ENCODE measurements at places on chromosomes 16 and 17. TPM values are rescaled to one million over a fixed set of nuclear protein-coding genes. Genes with fewer than 3 reads are reported as not detected.

GRCh38 chr17:49399995-49400394 lies 14.7 kb downstream of the PHB1 start:
- no peak for DNase-seq

HOXB8 gene
- 22.9 TPM for total RNA-seq

IKZF3 gene
- not detected for total RNA-seq

OR3A3 gene
- total RNA-seq: not detected

DNA sequence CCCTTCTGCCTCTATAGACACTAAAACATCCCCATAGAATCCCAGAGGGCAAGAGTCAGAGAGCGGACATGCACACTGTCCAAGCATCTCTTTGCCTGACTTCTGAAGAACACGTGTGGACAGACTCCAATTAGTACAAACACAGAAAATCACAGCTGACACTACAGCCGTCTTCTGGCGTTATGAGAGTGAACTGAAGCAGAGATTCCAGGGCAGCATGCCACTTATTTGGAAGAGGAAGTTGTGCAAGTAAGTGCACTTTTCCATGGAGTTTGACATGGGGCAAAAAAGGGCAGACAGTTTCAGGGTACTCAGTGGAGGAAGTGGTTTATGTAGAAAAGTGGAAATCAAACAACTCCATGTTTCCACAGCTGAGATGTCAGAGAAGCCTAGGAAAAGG lies 16.8 kb upstream of the ZNF287 start:
- no peak for DNase-seq

ZP2 gene
- total RNA-seq: not detected

- DNase-seq: no peak
These were observed 68.5 kb upstream of the CDH5 start for GRCh38 chr16:66298006-66298405.

KRT40 gene
- not detected for total RNA-seq

DNA sequence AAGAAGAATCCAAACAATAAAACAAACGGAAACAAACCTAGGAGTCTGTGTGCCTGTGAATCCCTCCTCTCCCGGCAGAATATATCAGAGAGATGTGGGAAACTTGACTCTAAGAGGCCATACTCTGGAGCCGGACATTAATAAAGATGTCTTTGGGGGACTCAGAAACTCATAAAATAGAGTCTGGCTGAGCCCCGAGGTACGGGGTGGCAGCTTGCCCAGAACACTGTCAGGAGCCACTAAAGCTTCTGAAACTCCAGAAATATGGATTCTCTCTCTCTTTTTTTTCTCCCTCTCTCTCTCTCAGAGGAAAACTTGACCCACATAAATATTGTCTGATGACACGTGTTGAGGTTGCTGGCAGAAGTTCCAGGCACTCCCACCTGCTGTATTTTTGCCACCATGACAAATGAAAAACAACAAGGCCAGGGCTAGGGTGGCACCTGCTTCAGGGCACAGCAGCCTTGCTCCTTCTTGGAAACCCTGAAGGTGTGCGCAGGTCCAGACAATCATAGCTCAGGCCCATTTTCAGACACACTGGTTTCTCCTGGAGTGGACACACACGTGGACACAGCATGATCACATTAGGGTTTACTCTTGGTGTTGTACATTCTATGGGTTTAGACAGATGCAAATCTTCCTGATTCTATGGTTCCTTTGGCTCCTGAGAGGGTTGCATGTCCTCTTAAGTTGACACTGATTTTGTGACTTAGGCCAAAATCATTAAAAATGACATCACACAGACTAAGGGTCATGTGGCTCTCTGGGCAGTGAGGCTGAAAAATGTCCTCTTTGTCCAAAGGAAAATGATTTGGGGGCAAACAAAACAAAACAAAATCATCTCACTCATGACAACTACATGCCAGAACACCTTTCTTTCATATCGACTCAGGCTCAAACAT lies 282.6 kb upstream of the IRX3 start:
- DNase-seq: peak; percentile 51

LITAFD gene
- total RNA-seq: not detected

- DNase-seq: no peak
These were observed 1.7 kb upstream of the MT1A start for GRCh38 chr16:56636616-56637413.

DNA sequence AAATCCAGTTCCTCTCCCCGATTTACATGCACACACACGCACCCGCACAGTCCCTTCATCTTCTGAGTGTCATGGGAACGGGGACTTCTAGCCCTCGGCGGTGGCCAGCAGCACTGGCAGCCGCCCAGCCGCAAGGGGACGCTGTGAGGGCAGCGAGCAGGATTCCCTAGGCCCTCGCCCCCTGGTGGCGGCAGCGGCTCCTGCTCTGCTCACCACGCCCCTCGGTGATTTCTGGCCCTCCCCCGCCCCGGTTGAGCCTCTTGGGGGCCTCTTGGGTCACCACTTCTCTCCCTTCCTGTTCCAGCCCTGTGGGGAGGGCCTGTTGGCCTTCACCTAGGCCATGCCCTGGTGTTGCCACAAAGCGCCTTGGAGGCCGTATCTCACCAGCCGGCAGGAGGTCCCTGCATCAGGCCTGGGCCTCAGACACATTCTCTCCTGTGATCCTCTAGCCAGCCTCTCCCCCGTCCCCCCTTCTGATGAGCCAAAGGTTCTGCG lies 75.2 kb upstream of the KSR1 start:
- peak; percentile 35 for DNase-seq

DNA sequence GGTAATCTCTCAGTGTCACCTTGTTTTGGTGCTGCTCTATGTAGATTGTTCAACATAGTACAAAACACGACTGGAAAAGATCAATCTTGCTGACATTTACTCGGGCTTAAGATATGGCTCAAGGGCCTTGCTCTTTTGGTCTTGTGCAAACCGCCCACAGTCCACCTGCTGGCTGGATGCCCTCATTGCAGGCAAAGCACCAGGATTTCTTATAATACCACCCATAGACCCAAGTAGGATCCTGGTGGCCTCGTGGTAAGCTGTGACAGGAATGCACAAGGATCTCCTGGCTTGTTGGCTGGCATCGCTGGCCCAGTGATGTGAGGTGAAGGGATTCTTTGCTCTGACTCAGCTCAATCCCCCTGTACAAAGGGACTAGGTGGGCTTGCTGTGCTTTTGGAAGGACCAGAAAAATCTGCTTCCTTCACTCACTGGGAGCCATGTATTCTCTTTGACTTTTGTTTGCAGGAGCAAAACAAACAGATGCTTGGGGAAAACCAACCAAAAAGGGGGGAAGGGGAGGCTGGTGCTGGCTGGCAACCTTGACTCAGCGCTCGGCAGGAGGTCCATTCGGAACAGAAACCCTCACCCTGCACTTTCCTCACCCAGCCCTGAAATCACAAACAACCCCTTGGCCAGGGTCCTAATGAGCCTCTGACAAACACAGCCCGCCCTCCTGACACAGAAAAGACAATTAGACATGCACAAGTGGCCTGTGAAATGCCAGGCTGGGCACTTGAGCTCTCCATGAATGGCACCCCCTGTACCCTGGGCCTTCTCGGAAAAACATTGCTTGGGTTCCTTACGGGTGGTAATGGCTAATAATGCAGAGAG lies 36.6 kb upstream of the MED9 start:
- peak; percentile 48 for DNase-seq

- peak; percentile 67 for DNase-seq
These were observed 69.0 kb upstream of the BCAR1 start for GRCh38 chr16:75320435-75320834.

- no peak for DNase-seq
These were observed 19.1 kb upstream of the PHKG2 start for GRCh38 chr16:30728899-30729672.
